ENCODE measurements at places on chromosomes 7 and 10.

DNA sequence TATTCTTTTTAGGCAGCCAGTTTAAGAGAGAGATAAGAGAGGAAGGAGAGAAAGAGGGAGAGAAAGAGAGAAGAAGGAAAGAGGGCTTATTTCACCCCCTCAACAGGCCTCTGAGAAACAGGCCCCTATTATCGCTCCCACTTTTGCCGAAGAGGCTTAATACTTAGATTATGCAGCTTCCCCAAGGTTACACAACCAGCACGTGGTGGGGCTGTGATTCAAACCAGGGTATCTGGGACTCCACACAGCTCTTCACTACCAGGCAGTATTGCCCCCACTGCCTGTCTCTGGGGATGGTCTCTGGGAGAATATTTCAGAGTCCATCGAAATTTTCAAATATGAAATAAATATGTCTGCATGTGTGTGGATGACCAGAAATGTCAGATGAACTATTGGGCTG, 3.0 kb downstream of the GIMAP1 start:
- DNase-seq = no peak

DNA sequence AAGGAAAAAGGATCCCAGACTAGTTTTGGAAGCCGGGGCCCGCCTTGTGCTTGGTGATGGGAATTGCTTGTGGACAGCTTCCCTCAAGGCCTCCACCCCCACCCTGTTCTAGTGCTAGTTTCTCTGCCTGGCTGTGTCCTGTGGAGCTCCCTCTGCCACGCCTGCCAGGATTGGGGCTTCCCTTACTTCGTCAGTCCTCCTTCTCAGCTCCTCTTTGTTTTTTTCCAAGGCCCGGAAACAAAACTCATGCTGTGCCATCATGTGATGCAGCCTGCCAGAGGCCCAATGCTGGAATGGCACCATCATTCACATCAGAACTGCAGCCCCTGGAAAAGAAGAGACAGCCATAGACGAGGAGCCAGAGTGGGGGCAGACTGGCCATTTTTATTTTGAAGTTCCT, 11.2 kb downstream of the YKT6 start:
- DNase-seq = no peak

DNA sequence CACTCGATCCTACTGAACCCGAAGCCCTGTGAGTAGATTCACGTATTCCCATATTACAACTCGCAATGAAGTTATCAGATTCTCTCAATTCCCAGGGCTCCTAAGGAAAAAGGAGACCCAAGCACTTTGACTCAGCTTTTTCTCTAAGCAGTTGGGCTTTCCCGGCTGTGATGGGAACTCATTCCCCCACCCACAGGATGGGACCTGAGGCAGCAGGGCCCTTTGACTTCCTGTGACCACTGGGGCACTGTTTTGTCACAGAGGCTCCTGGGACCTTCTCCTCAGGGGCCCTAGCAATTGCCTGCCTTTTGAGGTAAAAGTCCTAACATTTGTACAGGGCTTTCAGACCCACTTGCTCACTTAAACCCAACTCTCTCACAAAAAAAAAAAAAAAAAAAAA, 122.8 kb upstream of the PDLIM1 start:
- no peak for DNase-seq

DNA sequence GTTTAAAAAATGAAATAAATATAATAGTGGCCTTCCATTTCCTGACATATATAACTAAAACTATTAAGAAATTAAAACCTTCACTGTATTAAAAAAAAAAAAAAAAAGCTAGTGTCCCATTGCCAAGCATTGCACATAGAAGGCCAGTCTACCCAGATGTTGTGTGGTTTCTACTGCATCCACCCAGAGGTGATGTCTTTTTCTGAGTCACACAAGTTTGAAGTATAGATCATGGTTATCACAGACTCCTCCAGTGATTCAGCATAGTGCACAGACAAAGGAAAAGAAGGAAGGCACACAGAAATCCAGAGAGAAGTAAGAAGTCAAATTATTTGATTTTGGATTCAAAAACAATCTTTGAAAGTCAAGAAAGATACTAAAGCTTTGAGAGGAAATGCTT, 429.0 kb downstream of the ETV1 start:
- peak; percentile 72 for DNase-seq

DNA sequence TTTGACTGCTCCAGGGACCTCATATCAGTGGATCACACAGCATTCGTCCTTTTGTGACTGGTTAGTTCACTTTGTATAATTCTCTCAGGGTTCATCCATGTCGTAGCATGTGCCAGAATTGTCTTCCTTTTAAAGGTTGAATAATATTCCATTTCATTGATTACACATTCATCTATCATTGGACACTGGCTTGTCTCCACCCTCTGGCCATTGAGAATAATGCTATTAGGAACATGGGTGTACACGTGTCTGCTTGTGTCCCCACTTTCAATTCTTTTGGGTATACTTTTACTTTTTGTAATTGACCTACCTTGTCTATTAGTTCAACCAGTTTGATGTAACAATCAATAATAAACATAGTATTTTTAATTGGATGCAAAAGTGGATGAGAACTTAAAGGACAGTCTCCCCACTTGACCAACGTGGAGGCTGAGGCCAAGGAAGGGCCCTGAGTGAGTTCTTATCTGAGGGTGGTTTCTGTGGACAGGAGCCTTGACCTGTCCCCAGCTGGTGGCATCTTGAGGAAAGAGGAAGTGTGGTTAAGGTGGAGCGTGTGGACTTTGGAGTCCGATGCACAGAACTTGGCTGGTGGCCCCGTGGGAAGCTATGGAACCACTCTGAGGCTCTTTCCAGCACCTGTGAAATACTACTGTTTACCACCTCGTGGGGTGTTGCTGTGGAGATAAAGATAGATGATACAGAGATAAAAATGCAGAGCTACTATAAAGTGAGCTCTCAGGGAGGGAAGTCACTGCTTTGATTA, 16.6 kb downstream of the WDFY4 start:
- no peak for DNase-seq

Data from fibroblast of lung (primary cell).